Lung (tissue), 17 donors: ENCODE measurements at places on chromosomes 6 and 20. TPM values are rescaled to one million over a fixed set of nuclear protein-coding genes. Genes with fewer than 3 reads are reported as not detected.
A peak's percentile ranks its signal among the peaks of the same experiment; 100 is the strongest.

The TP53INP2 gene
- total RNA-seq: 7.8 TPM

DNA sequence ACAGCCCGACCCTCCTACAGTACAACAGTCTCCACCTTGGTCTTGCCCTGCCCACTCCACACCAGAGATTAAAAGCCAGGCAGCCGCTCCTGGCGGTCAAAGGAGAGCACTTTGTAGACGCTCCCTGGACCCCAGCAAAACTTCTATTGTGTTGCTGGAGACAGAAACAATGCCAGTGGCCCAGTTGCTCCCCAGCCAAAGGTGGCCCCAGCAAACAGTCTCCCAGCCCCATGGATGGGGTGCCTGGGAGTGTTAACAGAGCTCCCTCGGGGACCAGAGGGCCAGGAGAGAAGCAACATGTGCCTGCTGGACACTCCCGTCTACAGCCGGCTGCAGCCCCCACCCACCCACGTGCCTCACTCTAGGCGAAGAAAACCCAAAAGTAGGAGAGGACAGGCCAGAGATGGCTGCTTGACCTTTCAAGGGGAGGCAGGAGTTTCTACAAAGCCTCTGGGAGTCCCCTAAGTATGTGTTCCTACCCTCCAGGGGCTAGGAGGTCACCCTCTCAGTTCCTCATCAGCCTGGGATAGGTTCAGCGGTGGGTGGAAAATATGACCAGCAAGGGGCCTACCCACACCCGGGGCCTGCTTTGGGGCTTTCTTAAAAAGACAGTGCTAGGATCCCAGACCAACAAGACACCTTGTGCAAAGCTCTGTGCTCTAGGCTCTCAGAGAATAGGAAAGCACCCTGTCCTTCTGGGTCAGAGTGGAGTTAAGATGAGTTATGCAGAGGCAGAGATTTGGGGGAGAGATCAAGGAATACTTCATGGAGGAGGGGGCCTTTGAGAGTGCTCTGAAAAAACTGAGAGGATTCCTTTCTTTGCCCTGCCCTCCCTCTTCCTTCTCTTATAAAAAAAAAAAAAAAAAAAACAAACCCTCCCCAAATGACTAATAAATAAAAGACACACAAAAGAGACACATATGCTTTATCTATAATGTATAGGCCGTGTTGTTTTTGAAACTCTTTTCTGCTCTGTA is 19.0 kb upstream of the PREX1 start:
- H3K27ac ChIP-seq: no peak overlapping the region
- no peak overlapping the region for H3K4me3 ChIP-seq
- no peak for DNase-seq
- no peaks in the 10 kb centered on the region for H3K4me1 ChIP-seq
- H3K36me3 ChIP-seq: no peaks in the 10 kb centered on the region

GRCh38 chr6:52132292-52132691 is 44.9 kb upstream of the PKHD1 start:
- no peak for DNase-seq
- no peaks in the 10 kb centered on the region for H3K27me3 ChIP-seq
- H3K36me3 ChIP-seq: no peaks in the 10 kb centered on the region
- no peaks in the 10 kb centered on the region for H3K4me1 ChIP-seq
- no peak overlapping the region for H3K27ac ChIP-seq

DNA sequence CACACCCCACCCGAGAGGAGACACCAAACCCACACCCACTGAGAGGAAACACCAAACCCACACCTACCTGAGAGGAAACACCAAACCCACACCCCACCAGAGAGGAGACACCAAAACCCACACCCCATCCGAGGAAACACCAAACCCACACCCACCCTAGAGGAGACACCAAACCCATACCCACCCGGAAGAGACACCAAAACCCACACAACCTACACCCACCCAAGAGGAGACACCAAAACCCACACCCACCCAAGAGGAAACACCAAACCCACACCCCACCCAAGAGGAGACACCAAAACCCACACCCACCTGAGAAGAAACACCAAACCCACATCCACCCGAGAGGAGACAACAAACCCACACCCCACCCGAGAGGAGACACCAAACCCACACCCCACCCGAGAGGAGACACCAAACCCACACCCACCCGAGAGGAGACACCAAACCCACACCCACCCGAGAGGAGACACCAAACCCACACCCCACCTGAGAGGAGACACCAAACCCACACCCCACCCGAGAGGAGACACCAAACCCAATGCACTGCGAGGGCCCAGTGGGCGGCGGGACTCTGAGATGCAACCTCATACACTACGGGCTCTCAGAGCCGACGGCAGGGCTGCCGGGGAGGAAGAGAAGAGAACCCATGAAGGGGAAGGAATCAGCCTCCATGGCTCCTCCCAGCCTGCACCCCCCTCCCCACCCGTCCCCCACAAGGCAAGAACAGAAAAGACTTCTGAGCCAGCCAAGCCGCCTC is 83.3 kb downstream of the TAF4 start:
- H3K4me1 ChIP-seq: no peaks in the 10 kb centered on the region
- H3K27me3 ChIP-seq: no peaks in the 10 kb centered on the region
- no peak for DNase-seq
- peaks cover 2% of the 10 kb centered on the region for H3K36me3 ChIP-seq
- H3K27ac ChIP-seq: no peak overlapping the region
- H3K4me3 ChIP-seq: no peak overlapping the region

- H3K27ac ChIP-seq: peak within 1 kb of the TSS; percentile 90
- H3K27me3 ChIP-seq: no peaks in the 10 kb centered on the region
- H3K36me3 ChIP-seq: no peaks in the 10 kb centered on the region
- peaks cover 20% of the 10 kb centered on the region for H3K4me1 ChIP-seq
- peak within 1 kb of the TSS; percentile 73 for H3K4me3 ChIP-seq
These were observed at the start of gene NCOA3 for GRCh38 chr20:47501482-47502270. TSS of gene NCOA3 (plus strand) at chr20:47501887. CDS start at chr20:47622248, 120,361 bp downstream.

GRCh38 chr6:70398783-70399728 is 14.3 kb upstream of the FAM135A start:
- no peaks in the 10 kb centered on the region for H3K36me3 ChIP-seq
- no peak overlapping the region for H3K4me3 ChIP-seq
- peak overlapping the region; percentile 79 for H3K27ac ChIP-seq
- no peaks in the 10 kb centered on the region for H3K4me1 ChIP-seq

DNA sequence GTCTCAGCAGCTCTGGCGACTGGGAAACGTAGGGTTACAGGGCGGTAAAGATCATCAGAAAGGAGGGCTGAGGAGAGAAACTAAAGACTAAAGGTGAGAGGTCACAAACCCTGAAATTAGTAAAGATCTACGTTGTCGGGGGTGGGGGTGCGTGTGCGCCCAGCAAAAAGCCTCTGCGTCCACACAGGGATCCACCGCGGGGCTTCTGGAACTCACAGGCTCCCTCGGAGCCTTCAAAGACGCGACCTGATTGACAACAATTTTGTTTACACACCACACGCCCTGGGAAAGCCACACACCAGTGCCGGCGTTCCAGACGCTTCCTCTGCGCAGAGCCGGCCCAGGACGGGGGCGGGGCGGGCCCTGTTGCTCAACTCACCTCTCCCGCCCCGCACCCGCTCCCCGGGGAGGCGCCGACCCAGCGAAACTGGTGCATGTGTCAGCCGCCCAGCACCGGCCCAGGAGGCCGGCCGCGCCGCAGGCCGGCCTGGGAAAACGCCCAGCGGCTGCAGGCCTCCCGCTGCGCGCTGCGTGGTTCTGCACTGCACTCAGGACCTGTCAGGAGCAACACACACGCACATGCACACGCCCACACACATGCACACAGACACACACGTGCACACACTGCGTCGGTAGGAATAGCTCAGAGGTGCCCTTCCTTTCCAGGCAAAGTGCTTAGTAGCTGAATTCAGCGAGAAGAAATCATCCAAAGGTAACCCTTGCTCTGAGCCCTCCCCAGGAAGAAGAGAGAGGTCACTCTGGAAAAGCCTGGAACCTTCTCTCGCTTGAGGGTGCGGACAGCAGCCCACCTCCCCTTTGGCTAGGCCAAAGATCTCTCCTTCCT is 57.2 kb upstream of the ARID1B start:
- no peak overlapping the region for H3K4me3 ChIP-seq
- H3K36me3 ChIP-seq: no peaks in the 10 kb centered on the region
- H3K4me1 ChIP-seq: peaks cover 19% of the 10 kb centered on the region
- DNase-seq: peak; percentile 84

DNA sequence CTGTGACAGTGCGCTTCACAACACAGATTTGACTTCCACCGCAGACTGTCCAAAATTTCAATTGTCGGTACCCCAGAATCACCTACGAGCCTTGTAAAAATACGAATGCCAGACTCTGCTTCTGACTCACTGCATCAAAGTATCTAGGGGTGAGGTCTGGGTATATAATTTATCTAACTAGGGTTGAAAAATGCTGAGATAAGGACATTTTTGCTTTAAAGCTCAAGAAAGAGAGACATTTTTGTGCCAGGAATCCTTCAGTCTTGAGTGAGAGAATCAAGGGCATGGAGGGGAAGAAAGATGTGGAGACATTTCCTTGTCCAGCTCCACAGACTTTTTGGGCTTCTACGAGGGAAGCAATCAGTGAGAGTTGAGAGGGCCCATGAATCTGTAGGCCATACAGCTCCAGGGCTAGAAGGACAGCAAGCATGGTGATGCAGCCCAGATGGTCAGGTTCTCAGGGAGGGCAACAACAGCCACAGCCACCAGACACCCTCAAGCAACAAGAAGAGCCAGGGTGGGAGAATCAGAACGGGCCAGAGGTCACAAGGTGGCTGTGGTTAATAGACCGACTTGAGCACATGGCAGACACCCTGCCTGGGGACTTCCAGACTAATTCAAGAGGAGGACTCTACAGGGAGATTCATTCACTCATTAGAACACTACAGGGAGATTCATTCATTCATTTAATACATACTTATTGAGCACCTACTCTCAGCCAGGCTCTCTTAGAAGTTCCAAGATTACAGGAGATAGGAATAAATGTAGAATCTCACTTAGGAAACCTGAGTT is 211.1 kb upstream of the PRDM1 start:
- peaks cover 11% of the 10 kb centered on the region for H3K4me1 ChIP-seq
- H3K4me3 ChIP-seq: no peak overlapping the region
- DNase-seq: no peak

The BFSP1 gene
- 2.8 TPM for total RNA-seq

- no peaks in the 10 kb centered on the region for H3K27me3 ChIP-seq
- no peaks in the 10 kb centered on the region for H3K4me1 ChIP-seq
- H3K36me3 ChIP-seq: no peaks in the 10 kb centered on the region
- no peak overlapping the region for H3K27ac ChIP-seq
- H3K4me3 ChIP-seq: no peak overlapping the region
These were observed 181.4 kb downstream of the TBX18 start for GRCh38 chr6:84582997-84583396.
